ENCODE measurements at places on chromosomes 5 and 9.
A peak's percentile ranks its signal among the peaks of the same experiment; 100 is the strongest.

- DNase-seq = peak; percentile 8
These were observed 57.6 kb downstream of the MLLT3 start for GRCh38 chr9:20564650-20565049.

GRCh38 chr5:141362719-141363118, 1.2 kb upstream of the PCDHGA5 start:
- no peak for DNase-seq

GRCh38 chr9:93620041-93620506, 43.7 kb downstream of the PHF2 start:
- DNase-seq = no peak

DNA sequence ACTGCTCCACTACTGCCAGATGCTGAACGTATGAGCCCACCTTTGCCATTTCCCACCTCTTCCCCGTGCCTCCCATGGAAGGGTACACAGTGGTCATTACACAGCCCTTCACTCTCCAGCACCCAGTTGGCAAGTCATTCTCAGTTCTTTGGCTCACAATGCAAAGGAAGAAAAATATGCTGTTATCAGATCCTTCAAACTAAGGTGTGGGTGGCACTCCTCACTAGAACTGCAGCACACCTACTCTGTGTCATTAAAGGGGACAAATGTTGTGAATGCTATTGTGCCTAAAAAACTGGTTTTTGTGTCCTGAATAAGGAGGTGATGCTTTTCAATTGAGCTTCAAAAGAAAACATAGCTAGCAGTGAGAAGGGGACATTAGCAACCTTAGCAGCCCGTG, 183.1 kb upstream of the SNX2 start:
- DNase-seq = no peak

DNA sequence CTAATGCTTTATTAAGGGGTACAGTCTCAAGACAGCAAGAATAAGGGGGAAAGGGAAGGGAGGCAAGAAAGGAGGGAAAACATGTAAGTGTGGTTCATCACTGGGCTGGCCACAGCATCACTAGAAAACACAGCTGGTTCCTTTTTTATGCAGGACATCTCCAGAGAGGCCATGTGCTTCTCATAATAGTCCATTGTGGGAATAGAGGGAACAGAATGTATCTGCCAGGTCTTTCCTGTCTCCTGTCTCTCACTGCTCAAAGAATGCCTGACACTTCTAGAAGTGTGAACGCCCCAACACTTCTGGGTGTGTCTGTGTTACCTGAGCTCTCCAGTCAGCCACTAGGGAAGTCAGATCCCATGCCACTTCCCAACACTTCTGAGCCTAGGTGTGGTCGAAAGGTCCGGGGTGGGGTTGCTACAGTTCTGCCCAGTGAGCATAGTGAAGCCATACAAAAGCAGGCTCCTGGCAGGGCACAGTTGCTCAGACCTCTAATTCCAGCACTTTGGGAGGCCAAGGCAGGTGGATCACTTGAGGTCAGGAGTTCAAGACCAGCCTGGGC, 255.6 kb upstream of the SLC30A5 start:
- DNase-seq = no peak

All from DMS79 (cell line).